Activated effector memory CD4-positive, alpha-beta T cell treated with anti-CD3 and anti-CD28 coated beads, Interleukin-2, amount 50 U/mL, for 16 hours (primary cell): ENCODE measurements at places on chromosomes 16 and 17.

GRCh38 chr17:4934173-4934979, 2.3 kb downstream of the GP1BA start:
- no peak for DNase-seq

- DNase-seq, result no peak
Observed at GRCh38 chr17:17425591-17425990, 51.2 kb upstream of the MED9 start.

- no peak for DNase-seq
Observed at GRCh38 chr16:86338403-86339115, 171.8 kb upstream of the FOXF1 start.

- no peak for DNase-seq
Observed at GRCh38 chr17:68961214-68961882, 6.2 kb upstream of the ABCA8 start.

DNA sequence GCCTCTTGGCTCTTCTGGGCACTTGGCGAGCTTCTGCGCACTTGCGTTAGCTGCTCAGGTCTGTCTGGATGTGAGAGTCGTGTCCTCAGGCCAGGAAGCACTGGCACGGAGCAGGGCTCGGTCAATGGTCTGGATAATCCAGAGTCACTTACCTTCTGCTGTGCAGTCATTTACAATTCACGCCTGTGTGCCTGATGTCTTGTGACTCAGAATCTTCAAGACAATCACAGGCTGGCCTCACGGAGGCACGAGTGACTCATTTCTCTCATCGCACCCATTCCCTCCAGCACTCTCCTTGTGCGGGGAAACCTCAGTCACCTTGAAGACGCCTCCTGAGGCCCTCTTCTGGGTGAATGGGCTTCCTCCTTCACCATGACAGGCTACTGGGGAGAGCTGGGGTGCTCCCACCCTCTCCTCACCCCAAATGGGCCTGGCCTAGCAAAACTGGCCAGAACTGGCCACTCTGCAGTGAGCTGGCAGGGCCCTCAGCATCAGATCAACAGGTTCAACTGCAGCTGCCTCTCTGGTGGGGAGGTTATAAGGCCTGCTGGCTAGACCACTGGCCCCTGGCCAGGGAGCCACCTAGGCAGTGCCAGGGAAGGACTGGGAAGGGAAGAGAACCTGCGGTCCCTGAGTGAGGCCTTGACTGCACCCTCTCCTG, 1.9 kb upstream of the CAPN15 start:
- DNase-seq, result peak; percentile 88

DNA sequence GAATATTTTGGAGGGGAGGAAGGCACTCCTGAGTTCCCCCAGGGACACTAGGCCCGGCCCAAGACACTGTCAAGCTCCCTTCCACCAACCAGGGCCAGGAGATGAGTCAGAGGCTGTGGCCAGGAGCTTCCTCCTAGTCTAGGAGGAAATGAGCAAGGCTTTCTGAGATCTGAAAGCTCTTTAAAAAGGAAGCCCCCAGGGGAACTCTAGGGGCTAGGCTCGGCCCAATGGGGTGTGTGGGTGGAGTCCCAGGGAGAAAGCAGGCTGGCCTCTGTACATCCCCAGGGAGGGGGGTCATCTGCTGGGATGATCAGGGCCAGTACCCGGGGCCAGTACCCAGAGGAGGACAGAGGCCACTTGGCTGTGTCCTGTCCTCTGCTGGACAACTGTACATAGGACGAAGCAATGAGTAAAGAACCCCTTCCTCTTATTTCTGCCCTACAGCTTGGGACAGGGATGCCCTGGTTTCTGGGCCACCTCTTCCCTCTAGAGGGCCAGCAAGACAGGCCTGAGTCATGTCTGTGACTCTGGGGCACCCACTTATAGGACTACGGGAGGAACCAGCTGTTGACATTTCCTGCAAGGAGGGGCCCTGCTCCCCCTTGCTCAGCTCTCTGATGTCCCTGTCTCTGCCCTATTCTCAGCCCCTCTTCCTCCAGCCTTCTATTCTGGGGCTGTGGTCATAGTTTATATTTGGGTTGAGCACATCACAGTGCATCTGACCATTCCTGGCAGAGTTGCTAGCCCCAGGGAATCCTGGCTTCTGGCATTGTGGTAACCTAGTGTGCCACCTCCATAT, 2.7 kb downstream of the FHOD1 start:
- DNase-seq, result peak; percentile 92

DNA sequence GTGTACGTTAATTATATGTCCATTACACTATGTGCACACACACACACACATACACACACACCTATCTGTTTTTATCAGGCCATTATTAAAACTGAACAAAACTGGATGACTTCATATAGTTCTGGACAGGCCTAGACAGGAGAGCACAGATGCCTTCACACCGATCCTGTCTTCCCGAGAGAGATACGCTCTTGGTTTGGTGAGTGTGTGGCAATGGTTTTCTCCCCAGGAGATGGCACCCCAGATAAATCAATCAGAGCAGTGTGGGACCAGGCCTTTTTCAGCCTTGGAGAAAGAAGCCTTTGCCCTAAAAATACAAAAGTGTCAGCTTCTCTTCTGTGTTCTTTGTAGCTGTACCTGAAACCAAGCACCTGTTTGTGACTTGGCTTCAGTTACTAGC, 83.7 kb downstream of the CPPED1 start:
- DNase-seq, result no peak

- no peak for DNase-seq
Observed at GRCh38 chr17:81334987-81335772, 40.1 kb upstream of the SLC38A10 start.

DNA sequence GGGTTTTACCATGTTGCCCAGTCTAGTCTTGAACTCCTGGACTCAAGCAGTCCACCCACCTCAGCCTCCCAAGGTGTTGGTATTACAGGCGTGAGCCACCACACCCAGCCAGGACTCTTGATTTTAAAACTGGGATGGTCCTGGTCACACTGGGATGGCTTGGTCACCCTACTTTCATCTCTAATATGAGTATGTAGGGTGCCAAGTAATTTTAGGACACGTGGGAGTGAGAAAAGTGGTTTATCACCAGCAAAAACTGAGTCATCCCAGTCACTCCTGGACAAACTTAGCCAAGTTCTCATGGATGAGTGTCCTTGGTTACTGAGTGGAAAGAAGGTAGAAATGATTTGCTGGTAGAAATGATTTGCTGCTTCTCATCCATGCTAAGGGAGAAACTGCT, 9.9 kb downstream of the CLEC19A start:
- DNase-seq, result no peak

GRCh38 chr16:82067042-82067803, 32.2 kb downstream of the HSD17B2 start:
- DNase-seq, result no peak

DNA sequence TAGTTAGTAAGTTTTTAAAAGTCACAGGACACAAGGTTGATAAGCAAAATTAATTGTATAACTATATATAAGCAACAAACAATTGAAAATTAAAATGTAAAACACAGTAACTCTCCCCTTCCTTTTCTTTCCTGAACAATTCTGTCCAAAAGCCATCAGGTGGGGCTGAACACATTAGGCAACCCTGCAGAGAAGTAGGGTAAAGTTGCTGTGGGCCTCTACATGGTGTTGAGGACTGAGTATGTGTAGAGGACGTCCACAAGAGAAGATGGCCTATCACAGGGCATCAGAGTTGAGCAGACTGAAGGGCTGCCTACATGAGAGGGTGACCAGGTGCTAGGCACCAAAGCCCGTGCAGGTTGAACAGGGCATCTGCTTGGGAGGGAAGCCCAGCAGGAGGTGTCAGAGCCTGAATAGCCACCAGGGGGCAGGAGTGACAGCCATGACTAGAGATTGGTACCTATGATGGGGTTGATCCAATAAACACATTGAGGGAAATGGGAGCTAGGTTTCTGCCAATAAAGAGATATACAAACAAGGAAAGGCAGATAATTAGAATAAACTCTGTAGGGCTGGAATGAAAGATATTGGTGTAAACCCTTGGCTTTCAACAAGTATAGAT, 415.1 kb downstream of the NPIPA8 start:
- DNase-seq, result peak; percentile 81

- DNase-seq, result no peak
Observed at GRCh38 chr17:49029801-49030200, 32.6 kb downstream of the IGF2BP1 start.

DNA sequence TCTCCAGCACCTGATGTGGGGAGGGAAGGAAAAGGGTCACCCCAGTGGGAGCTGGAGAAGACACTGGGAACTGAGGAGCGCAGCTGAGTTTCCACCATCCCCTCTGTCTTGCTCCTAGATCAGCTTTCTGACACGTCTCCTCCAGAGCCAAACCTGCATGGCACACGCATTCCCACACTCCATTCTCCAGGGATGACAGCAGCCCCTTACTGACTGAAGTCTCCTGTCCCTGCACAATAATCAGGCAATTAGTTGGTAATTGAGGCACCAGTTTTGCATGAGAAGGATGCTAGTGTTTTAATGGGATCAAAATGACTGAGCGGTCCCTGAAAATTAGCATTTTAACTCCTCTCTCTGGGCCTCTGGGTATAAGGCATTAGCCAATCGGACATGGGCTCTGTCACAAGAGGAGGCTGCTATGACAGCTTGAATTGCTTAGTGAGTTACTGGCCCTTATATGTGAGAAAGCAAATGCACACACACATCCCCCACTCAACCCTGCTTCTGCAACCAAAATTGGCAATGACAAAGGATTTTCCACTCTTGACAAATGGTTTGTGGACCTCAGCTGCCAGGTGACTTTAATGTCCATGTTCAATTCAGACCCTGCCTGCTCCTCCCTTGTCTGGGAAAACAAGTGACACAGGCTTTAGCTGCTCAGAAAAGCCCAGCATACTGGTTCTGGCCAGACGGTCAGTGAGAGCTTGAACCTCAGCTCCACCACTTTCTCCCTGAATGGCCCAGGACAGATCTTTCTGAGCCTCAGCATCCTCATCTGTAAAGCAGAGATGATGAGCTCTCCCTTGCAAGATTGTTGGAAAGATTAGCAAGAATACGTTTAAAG, 57.2 kb upstream of the SREBF1 start:
- DNase-seq, result no peak

- DNase-seq, result no peak
Observed at GRCh38 chr17:39194089-39194984, 3.1 kb downstream of the CACNB1 start.

DNA sequence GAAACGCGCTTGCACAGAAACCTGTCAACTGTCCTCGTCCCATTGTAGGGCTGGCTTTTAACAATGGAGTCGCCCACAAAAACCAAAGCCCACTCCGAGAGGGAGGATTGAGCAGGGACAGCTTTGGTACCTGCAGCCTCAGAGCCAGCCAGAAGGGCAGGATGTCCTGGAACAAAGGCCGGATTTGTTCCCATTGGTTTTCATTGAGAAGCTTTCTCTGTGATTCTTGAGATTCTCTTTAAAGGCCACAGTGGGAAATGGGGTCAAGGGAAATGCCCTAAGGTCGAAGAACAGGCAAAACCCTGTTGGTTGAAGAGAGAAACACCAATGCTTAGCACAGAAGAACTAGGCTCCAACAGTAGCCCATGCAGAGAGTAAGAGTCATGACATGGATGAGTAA, 65.4 kb downstream of the C16orf78 start:
- peak; percentile 24 for DNase-seq

GRCh38 chr17:41666237-41666641, 22.4 kb upstream of the EIF1 start:
- DNase-seq, result peak; percentile 92

DNA sequence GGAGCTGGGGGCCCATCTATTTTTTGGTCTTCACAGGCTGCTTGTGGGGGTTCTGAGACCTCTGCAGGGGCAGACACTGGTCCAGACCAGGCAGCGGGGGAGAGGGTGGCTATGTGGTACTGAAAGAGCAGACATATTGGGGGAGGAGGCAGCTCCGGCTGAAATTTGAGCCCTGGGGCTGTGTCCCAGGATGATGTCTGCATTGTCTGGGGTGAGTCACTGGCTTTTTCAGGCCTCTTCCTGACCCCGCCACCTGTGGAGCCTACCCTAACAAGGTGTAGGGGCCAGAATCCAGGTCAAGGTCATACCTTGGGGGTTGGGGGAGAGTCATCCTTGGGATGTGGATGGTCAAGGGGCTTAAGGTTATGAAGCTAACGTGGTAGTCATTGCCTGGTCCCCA, 2.4 kb downstream of the CORO6 start:
- no peak for DNase-seq

- DNase-seq, result no peak
Observed at GRCh38 chr16:914440-914839, 56.3 kb downstream of the LMF1 start.

- DNase-seq, result no peak
Observed at GRCh38 chr16:79592186-79592585, 8.4 kb downstream of the MAF start.

GRCh38 chr16:785563-786535, 2.3 kb downstream of the RPUSD1 start:
- peak; percentile 92 for DNase-seq

DNA sequence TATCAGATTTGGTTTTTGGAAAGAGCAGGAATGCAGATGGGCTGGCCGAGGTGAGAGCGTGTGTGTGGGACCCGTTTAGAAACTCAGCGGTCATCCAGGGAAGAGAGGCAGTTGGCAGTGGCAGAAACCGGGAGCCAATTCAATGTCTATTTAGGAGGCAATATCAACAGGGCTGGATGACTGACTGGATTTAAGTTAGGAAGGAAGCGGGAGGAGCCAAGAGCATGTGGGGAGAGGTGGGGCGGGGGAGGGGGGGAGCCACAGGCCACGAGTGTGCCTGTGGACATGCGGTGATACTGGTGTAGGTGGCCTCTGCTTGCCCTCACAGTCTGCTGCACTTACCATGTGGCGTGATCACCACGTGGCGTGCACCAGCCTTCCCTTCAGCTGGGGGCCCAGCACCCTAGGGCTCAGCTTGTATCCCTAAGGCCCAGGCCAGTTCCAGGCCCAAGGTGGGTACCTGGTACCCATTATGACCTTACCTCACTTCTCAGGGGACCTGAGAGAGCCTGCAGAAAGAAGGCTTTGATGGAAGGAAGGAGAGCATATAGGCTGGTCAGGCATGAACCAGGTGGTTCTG, 10.8 kb upstream of the TPPP3 start:
- DNase-seq, result no peak

DNA sequence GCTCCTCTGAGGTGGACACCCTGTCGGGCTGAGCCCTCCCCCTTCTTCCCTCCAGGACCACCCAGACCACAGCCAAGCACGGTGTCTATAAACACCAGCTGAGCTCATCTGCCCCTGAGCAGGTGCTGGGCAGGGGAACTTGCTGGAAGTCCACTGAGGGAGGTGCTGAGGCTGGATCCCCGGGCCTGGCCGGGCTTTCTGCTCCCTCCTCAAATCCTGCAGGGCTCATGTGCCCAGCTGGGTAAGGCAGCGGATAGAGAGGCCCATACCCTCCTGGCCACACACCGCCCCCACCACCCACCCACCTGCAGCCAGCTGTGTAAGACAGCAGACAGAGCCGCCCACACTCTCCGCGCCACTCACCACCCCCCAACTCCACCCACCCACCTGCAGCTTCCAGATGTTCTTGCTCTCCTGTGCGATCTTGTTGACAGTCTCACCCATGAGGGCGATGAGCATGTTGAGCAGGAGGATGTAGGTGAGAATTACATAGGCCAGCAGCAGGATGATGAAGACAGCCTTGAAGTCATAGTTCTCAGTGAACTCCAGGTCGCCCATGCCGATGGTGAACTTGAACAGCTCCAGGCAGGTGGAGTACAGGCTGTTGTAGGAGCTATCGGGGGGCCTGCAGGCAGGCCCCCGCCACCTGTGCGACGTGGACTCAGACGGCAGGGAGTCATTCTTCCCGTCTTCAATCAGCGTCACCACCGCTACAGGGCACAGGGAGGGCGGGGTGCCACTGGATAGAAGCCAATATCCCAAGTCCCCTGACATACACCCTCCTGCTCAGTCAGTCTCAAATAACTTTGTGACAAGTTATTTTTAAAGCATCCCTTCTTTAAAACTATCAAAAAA, 15.9 kb upstream of the TRPV3 start:
- no peak for DNase-seq
